ENCODE measurements at places on chromosomes 7 and 10.

DNA sequence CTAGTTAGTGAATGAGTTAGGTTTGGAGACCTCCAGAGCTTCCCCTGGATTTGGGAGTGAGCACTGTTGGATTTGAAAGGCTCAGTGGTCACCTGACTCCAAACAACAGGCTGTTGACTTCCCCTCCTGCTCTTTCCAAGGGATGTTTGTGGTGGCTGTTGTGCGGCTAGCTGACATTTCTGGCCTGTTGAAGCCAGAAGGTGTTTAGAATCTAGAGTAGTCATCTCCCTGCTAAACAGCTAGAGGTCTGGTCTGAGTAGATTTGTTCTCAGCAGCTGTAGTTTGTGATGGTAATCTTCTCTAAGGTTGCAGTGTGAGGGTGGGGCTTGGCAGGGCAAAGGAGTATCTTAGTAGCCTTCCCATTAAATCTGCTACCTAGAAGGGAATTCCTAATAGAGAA is 30.1 kb downstream of the BPGM start:
- no peak for DNase-seq

- DNase-seq: no peak
Measured at GRCh38 chr10:98570834-98571233, 124.1 kb upstream of the HPS1 start.

DNA sequence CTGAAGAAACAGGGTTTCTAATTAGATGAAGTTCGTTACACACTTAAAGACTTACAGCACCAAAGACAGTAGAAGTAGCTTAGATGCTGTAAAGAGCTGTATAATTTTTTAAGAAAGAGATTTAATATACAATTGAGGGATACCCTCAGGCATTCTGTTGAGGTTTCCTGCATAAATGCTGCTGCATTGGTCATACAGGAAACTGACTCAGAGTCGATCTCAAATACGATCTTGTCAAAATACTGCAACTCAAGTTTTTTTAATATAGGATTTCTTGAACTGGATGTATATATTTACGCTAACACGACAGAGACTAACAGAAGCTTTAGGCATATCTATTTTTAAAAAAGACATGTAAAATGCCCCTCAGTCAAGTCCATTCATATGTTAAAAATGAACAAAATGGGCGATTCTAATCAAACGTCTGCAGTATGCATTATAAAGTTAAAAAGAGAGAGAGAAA is 2.4 kb upstream of the ARID5B start:
- no peak for DNase-seq

GRCh38 chr10:9437131-9437530 is 1382.6 kb downstream of the GATA3 start:
- DNase-seq: no peak

GRCh38 chr7:144508702-144509101 is 105.2 kb upstream of the NOBOX start:
- no peak for DNase-seq

DNA sequence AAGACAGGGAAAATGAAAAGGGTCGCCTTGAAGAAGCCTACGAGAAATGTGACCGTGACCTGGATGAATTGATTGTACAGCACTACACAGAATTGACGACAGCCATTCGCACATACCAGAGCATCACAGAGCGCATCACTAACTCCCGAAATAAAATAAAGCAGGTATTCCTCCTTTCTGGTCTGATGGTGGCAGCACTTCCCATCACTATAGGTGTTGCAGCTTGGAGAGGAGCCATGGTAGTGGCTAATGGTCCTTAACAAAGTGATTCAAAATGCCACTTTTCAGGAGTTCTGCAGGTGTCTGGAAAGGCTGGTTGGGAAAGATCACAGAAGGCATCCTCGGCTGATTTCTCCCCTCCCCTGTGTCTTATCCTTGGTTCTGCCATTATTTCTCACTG is 22.1 kb downstream of the EXOC4 start:
- no peak for DNase-seq

- no peak for DNase-seq
Measured at GRCh38 chr7:116598861-116599260, 73.1 kb upstream of the MET start.

GRCh38 chr7:87171282-87171934 is 19.2 kb downstream of the DMTF1 start:
- DNase-seq: no peak

DNA sequence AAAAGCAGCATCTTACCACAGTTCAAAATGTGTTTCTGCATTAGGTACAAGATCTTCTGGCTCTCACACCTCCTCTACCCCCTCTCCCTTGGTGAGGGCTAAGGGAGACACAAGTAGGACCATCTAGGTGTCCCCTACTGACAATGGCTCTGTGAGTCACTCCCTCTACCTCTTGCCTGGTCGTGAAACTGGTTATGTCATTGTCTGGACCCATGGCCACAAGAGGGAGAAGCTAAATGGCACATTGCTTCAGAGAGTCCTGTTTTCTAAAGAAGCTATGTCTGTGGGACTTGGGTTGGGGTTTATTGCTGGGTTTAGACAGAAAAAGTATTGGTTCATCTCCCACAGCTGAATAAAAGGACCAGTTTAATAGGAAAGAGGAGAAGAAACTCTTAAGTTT is 4.0 kb upstream of the PLXNA4 start:
- no peak for DNase-seq

DNA sequence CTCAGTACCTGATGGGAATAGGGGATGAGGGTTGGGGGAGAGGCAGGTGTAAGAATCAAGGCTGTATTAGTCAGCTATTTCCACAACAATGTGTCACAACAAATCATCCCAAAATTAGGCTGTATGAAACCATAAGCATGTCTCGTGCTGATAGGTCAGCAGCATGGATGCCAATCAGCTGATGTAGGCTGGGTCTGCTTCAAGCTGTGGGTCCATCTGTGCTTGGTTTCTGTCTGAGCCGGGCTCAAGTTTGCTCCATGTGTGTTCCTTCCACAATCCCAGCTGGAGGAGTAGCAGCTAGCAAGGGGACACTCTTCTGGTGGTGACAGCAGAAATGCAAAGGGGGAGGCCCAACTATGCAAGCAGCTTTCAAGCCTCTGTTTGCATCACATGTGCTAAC is 97.9 kb upstream of the ZNF746 start:
- no peak for DNase-seq

- DNase-seq: no peak
Measured at GRCh38 chr7:97697396-97697795, 34.5 kb upstream of the TAC1 start.

DNA sequence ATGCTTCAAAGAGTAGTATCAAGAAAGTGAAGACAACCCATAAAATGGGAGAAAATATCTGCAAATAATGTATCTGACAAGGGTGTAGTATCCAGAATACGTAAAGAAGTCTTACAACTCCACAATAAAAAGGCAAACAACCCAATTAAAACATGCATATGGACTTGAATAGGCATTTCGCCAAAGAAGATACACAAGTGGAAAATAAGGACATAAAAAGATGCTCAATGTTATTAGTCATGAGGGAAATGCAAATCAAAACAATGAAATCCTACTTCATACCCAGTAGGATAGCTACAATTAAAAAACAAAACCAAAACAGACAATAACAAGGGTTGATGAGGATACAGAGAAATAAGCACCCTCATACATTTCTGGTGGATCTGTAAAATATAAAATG is 79.2 kb downstream of the NUDCD3 start:
- no peak for DNase-seq

- DNase-seq: no peak
Measured at GRCh38 chr10:104038958-104039752, 46.5 kb downstream of the COL17A1 start.

- DNase-seq: no peak
Measured at GRCh38 chr10:101536800-101537199, 51.3 kb downstream of the POLL start.

DNA sequence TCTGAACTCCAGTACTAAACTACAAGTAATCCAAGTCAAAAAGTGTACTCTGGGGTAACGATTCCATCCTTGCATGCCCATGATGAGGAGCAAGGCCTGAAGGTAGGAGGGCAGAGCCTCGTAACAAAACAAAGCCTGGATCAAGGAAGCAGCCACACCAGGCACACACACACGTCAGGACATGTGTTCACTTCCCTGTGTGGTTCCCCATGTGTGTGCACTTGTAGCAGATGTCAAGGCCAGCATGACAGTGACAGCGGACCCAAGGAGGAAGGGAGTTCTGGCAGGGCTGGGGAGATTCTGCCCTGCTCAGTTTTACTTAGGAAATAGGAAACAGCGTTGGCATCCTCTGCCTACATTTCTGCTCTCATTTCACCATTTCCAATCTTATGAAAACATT is 92.8 kb downstream of the ALOX5 start:
- DNase-seq: no peak

DNA sequence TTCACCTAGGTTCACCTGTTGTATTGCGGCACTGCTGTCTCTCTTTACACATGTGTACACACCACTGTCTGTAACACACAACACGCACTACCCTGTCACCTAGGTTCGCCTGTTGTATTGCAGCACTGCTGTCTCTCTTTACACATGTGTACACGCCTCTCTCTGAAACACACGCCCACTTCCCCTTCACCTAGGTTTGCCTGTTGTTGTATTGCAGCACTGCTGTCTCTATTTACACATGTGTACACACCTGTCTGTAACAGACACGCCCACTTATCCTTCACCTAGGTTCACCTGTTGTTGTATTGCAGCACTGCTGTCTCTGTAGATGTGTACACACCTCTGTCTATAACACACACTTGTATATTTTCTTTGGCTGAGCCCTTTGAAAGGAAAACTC is 51.5 kb downstream of the WDR37 start:
- no peak for DNase-seq

DNA sequence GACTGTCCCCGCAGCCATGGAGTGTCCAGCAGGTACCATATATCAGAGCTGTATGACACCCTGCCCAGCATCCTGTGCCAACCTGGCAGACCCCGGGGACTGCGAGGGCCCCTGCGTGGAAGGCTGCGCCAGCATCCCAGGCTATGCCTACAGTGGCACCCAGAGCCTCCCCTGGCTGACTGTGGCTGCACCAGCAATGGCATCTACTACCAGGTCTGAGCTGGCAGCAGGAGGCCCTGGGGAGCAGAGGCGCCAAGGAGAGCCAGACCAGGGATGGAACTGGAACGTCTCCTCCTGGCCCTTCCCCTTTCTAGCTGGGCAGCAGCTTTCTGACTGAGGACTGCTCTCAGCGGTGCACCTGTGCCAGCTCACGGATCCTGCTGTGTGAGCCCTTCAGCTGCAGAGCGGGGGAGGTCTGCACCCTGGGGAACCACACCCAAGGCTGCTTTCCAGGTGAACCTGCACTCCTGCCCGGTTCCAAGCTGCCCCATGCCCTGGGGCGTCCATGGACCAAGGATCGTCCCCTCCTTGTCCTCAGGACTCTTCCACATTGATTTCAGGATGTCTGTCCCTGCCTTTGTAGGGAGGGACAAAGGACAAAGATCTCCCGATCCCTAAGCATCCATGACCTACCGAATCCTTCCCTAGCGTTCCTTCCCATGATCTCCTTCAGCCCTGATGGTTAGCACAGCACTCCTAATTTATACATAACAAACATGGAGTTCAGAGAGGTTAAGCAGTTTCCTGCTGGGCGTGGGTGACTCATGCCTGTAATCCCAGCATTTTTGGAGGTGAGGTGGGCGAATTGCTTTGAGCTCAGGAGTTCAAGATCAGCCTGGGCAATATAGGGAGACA is 33.3 kb downstream of the EPHB4 start:
- DNase-seq: no peak

DNA sequence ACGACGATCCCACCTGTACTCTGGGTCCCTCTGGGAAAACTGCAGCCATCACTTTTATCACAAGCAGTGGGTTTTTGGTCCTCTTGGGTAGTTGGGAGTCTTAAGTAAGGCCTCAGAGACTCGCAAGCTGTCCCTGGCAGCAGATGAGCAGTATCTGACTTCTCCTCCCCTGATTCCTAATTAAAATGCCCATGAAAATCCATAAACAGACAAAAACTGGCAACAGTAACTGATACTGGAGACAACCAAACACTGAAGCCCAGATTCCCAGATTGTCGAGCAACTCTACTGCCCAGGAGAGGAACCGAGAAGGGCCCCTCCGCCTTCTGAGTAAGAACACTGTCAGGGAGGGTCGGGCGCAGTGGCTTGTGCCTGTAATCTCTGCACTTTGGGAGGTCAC is 333.8 kb downstream of the CALN1 start:
- DNase-seq: no peak

DNA sequence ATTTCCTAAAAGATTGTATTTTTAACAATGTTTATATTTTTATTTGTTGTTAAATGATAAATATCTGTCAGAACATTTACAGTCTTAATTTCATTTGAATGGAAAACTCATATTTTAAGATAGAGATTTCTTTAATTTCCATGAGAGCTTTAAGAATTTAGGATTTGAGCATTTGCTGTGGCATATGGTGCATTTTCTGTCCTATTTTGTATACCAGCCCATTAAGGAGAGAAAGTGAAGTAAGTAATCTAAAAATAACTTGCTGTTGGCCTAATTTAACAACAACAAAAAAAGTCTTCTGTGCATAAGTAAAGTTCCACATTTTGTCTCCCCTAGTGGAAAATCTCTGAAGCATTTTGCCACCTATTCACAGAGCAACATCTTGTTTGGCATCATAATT is 190.9 kb upstream of the PPP1R3A start:
- DNase-seq: no peak

DNA sequence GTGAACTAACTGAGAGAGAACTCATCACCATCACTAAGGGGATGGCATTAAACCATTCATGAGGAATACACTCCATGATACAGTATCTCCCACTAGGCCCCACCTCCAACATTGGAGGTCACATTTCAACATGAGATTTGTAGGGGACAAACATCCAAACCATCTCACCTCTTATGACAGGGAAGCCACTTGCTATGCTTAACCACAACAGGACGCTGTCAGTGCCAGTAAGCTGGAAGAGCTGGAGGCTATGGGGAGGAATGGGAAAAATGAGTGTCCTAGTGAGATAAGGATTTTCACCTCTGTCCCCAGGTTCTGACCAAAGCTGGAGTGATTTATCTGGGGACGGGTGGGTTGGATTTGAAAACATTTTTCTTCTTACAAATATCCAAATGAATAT is 17.6 kb downstream of the PLCE1 start:
- DNase-seq: no peak

GRCh38 chr10:1380088-1380671 is 324.0 kb downstream of the WDR37 start:
- no peak for DNase-seq

- no peak for DNase-seq
Measured at GRCh38 chr7:119967221-119967620, 305.8 kb upstream of the KCND2 start.

DNA sequence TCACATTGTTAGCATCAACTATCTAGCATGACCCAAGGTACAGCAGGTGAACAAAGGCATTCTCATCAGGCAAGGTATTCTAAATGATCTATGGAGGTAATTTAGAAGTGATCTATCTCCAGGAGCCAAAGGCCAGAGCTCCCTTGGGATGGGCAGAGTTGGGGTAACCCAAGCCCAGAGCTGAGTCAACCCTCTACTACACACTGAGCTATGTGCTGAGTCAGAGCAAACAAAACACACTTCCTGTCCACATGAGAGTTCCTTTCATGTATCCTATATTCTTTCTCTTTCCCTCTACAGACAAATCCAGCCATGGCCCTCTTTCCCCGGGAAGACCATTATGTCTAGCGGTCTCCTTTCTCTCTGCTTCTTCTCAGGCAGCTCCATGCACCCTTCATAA is 68.2 kb upstream of the AGK start:
- no peak for DNase-seq

Measured in glutamatergic neuron (in vitro differentiated cells).